Esophagus muscularis mucosa (tissue), 4 donors: ENCODE measurements at places on chromosomes 4 and X. TPM values are rescaled to one million over a fixed set of nuclear protein-coding genes. Genes with fewer than 3 reads are reported as not detected.

CDKL2 gene
- total RNA-seq: 3.0 TPM

DNAAF6 gene
- total RNA-seq: not detected

GRCh38 chr4:147901916-147902315 lies 170.0 kb downstream of the ARHGAP10 start:
- peaks cover 5% of the 10 kb centered on the region for H3K36me3 ChIP-seq
- H3K4me3 ChIP-seq: no peak overlapping the region
- H3K27ac ChIP-seq: no peak overlapping the region
- H3K27me3 ChIP-seq: no peaks in the 10 kb centered on the region
- peaks cover 31% of the 10 kb centered on the region for H3K4me1 ChIP-seq
- DNase-seq: no peak

DNA sequence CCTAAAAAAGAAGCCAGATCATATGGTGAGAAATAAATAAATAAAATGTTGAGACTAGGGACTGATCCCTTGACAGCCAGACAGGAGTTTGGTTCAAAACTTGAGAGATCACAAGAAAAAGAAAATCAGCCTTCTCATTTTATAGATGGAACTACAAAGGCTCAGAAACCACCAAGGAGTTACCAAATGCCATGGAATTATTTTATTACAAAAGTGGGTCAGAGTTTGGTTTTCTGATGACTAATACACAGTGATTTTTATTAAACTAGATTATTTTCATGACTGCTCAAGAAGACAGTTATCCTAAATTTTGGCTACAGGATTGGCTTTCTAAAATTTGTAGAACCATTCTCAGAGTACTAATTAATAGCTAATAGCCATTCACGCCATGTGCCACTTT lies 6.2 kb downstream of the CXCL1 start:
- H3K4me3 ChIP-seq: no peak overlapping the region
- H3K27me3 ChIP-seq: no peaks in the 10 kb centered on the region
- no peak for DNase-seq
- no peak overlapping the region for H3K27ac ChIP-seq
- no peaks in the 10 kb centered on the region for H3K36me3 ChIP-seq

GRCh38 chr4:106548446-106549044 lies 180.0 kb upstream of the GIMD1 start:
- H3K27me3 ChIP-seq: no peaks in the 10 kb centered on the region
- no peaks in the 10 kb centered on the region for H3K4me1 ChIP-seq
- H3K4me3 ChIP-seq: no peak overlapping the region
- DNase-seq: no peak

DNA sequence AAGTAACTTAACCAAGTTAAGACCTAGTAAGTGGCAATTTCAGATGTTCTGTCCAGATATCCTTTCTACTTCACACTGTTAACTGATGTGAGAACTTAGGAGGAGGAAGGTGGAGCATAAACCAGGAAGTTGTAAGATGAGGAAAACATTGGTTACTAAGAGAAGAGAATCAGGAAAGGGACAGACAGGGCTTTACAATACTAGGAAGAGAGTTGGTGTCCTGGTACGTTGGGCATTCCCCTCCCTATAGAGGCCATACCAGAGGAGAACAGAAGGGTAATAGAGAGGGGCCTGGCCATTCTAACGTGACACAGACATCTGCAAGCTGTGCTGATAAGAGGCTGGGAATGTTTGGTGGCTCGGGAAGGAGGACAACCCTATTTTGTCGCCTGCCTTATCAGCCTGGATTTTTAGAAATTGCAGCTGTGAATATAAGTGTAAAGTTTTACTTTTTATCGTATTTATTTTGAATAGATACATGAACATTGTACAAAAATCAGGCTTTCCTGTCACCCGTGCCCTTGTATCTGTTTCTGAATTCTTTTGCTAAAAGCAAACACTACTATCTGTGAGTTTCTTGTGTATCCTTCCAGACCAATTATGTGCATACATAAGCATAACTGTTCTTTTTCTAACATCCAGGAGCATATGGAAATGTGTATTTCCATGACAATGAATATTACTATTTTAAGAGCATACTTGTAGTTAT lies 53.5 kb upstream of the HPRT1 start:
- no peaks in the 10 kb centered on the region for H3K36me3 ChIP-seq
- no peak overlapping the region for H3K4me3 ChIP-seq
- no peak overlapping the region for H3K27ac ChIP-seq
- H3K4me1 ChIP-seq: no peaks in the 10 kb centered on the region
- DNase-seq: no peak

DNA sequence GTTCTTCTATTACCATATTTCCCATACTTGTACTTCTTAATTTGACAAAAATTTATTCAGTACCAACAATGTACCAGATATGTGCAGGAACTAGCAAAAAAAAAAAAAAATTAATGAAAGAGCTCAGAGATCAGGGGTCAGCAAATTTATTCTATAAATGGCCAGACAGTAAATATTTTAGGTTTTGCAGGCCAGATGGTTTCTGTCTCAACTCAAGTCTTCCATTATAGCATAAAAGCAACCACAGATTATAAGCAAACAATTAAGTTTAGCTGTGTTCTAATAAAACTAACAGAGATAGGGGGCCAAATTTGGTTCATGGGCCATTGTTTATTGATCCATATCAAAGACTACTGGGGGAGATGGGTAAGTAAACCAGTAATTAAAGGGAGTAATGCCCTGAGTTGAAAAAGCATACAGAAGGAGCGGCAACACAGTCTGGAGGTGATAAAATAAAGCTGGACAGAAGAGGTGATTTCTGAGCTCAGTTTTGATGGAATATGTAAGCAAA lies 19.3 kb downstream of the NEK1 start:
- no peaks in the 10 kb centered on the region for H3K27me3 ChIP-seq
- DNase-seq: no peak
- no peak overlapping the region for H3K27ac ChIP-seq

- H3K4me1 ChIP-seq: no peaks in the 10 kb centered on the region
- no peaks in the 10 kb centered on the region for H3K36me3 ChIP-seq
- H3K27ac ChIP-seq: no peak overlapping the region
- no peak for DNase-seq
- H3K27me3 ChIP-seq: no peaks in the 10 kb centered on the region
- H3K4me3 ChIP-seq: no peak overlapping the region
These were observed 72.1 kb downstream of the IDS start for GRCh38 chrX:149433051-149433450.

UGT2B10 gene
- not detected for total RNA-seq

- H3K4me3 ChIP-seq: no peak overlapping the region
- H3K27me3 ChIP-seq: no peaks in the 10 kb centered on the region
- no peaks in the 10 kb centered on the region for H3K36me3 ChIP-seq
- no peak for DNase-seq
These were observed 116.2 kb upstream of the KIT start for GRCh38 chr4:54541426-54542118.

- no peaks in the 10 kb centered on the region for H3K36me3 ChIP-seq
- H3K4me1 ChIP-seq: no peaks in the 10 kb centered on the region
- no peak overlapping the region for H3K27ac ChIP-seq
- H3K4me3 ChIP-seq: no peak overlapping the region
- no peak for DNase-seq
These were observed 22.4 kb upstream of the IL21 start for GRCh38 chr4:122643257-122643656.

DNA sequence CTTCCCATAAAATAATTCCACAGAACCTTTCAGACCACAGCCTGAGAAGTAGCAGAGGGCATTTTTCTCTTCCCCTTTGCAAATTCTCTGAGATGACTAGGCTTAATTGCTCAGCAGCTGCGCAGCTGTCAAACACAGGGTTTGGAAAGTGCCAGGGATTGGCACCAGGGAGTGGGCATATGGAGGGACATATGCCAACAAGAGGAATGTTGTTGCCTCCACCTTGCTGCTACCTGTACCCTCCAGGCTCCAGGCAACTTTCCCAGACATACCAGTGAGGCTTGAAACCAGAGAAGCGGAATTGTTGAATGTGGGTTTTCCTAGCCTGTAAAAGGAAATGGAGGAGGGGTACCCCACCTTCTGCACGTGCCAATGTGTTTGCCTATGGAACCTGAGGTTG lies 256.2 kb upstream of the GPR101 start:
- H3K27ac ChIP-seq: no peak overlapping the region
- no peak for DNase-seq
- H3K4me1 ChIP-seq: no peaks in the 10 kb centered on the region
- no peak overlapping the region for H3K4me3 ChIP-seq
- no peaks in the 10 kb centered on the region for H3K36me3 ChIP-seq

DNA sequence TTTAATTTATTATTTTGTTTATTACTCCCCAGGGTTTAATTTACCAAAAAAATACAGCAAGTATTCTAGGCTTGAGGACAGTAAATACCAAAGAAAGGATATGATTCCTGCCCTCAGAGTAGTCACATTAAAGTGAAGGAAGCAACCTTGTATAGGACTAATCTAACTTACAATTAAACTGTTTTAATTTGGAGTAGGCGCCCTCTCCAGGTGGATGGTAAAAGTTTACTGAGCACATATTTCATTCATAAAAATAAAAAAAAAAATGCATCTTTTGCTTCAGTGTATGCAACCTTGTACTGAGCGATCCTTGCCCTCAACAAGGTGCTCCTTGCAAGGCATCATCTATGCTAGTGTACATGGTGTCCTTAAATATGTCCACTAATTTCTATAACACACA lies 72.0 kb upstream of the MAGEB16 start:
- no peak overlapping the region for H3K4me3 ChIP-seq

GRCh38 chr4:145278341-145279121 lies 98.1 kb upstream of the OTUD4 start:
- no peak overlapping the region for H3K4me3 ChIP-seq
- H3K27ac ChIP-seq: peak overlapping the region; percentile 29
- H3K36me3 ChIP-seq: no peaks in the 10 kb centered on the region
- peaks cover 23% of the 10 kb centered on the region for H3K4me1 ChIP-seq
- no peak for DNase-seq
